NCI-H2081 treated with DMSO at 0.1 percent for 48 hours (cell line): ENCODE measurements at places on chromosomes 3 and 15.
A peak's percentile ranks its signal among the peaks of the same experiment; 100 is the strongest.

- DNase-seq: no peak
Observed at GRCh38 chr3:141849056-141849815, 27.2 kb upstream of the ATP1B3 start.

DNA sequence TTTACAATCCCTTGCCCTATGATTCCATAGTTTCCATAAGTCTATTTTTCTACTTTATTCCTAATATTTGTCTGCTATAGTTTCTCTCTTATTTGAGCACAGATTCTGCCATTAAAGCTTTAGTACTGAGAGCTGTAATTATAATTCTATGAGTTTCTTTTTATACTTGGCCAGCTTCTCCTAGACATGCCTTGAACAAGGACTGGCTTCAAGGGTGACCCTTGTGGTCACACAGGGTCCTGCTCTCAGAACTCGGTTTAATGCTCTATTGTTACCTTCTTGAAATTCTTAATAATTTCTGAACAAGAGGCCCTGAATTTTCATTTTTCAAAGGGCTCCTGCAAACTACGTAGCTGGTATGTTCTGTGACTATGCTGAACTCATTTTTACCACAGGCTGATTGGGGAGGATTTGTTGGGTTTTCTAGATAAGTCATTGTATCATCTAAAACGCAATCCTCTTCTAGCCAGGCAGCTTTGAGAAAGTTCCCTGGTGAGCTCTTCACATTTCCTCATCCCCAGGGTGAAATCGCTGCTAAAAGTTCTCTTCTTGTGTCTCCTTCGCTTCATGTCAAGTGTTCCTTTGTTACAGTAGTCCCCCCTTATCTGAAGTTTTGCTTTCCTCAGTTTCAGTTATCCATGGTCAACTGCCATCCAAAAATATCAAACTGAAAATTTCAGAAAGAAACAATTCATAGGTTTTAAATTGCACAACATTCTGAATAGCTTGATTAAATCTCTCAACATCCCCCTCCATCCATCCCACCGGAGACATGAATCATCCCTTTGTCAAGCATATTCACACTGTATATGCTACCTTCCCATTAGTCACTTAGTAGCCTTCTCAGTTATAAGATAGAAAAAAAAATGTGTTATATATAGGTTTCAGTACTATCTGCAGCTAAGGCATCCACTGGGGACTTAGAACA lies 12.6 kb upstream of the PLCL2 start:
- no peak for DNase-seq

- no peak for DNase-seq
Observed at GRCh38 chr3:71318458-71318827, 265.1 kb downstream of the FOXP1 start.

DNA sequence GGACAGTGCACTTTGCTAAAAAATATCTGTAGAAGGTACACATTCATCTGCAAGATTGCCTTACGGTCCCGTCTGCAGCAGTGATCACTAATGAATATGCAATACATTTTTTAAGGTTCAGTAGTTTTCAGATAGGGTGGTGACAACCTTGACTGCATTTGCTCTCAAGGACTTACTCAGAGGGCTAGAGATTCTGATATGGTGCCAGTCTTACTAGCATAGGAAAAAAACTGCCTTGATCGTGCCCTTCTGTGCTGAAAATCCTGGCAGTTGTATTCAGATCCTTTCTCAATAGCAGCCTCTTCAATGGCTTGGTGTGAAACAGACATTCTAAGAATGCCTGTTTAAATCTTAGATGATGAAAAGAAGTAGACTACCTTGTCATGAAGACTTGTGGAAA lies 411.9 kb upstream of the CCDC54 start:
- no peak for DNase-seq

GRCh38 chr3:73215281-73215680 lies 153.8 kb downstream of the EBLN2 start:
- DNase-seq: no peak

- DNase-seq: no peak
Observed at GRCh38 chr3:194224471-194225417, 88.8 kb downstream of the HES1 start.

DNA sequence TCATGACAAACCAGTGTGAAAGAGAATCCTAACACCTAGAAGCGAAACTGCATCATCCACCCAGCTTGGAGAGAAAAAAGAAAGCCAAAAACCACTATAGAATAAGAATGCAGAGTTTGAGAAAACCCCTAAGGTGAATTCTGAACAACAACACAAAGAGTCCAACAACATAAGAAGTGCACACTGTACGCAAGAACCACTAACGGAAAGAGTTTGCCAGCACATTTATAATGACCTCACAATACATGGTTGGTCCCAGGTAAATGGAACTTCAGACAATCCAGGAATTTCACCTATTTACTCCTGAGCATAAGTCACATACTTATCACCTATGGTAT lies 128.3 kb upstream of the BHLHE40 start:
- DNase-seq: no peak

DNA sequence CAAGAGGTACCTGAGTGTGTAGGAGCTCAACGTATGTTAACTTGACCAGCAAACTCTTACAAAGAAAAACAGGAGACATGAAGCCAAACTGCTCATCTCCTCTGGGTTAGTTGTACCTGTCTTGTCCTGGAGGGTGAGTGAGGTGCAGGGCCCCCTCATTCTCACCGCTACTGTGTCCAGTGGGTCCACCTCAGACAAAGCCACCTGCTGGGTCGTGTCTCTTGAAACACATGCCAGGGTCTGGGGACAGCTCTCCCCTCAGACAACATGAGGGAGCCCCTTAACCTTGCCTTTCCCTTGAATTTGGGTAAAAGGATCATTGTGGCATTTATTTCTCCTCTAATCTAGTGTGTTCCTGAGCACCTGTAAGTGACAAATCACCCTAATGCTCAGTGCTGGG lies 185.6 kb downstream of the TLE3 start:
- DNase-seq: no peak

- no peak for DNase-seq
Observed at GRCh38 chr3:112699436-112699978, 58.6 kb upstream of the CCDC80 start.

GRCh38 chr15:74727727-74728126 lies 2.4 kb upstream of the CYP1A1 start:
- no peak for DNase-seq

DNA sequence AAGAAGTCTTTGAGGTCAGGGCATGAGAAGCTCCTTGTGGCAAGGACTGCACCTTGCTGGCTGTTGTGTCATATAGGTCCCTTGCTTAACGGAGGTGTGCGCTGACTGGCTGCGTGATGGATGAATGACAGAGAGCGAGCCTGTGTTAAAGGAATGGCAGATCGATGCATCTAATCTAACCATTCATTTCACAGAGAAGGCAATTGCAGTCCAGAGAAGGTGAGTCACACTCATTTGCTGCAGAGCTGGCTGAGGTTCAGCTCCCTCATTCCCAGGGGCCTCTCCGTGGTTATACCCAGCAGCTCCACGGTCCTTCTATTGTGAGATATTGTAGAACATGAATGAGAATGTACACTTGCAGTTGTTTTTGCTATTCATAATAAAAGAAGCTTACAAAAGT lies 289.3 kb downstream of the EPHB1 start:
- DNase-seq: no peak

DNA sequence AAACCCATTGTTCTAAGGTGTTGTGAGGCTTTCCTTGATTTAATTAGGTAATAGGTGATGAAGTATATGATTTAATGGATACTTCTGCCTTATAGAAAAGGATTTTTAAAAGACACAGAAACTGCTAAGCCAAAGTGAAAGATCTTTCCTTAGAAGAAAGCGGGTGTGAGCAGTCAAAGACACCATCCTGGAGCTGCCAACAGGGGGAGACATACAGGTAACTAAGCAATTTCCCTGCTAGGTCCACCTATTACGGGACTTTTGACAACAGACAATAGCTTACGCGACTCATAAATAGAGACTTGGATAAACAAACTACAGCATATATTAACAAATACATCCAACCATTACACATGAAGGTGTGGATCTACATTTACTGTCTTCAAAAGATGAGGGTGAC lies 669.5 kb downstream of the SQOR start:
- DNase-seq: no peak

- DNase-seq: no peak
Observed at GRCh38 chr3:105780107-105780506, 88.7 kb downstream of the CBLB start.

DNA sequence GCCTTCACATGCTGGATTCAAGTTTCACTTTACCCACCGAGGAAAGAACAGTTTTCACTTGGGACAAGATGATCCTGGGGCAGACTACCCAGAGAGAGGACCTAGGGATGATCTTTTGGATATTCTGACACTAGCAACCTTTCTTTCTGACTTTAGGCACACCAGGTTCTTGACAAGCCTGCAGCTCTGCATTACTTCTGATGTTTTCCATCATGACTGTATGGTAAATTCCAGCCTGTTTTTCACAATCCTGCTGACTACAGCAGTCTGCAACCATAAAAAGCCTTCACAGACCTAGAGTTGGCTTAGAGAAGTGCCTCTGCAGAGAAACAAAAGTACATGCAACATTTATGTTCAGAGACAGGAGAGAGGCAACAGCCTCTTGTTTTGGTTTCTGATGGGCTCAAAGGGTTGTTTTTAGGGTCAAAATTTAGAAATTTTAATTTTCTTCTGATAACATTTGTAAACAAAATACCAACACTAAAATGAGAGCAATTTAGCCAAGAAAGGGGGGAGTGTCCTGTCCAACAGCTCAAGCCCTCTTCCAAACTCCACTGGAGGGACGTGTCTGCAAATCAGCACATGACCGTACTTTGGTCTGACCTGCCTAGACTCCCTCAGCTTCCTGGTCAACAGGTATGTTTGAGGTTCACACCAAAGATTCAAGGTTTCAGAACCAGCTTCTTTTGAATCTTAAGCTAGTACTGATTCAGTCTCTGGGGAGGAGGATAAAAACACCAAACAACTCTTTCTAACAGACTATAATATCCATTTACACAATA lies 799 bp downstream of the ABI3BP start:
- no peak for DNase-seq

- DNase-seq: no peak
Observed at GRCh38 chr3:120471643-120472042, 20.9 kb upstream of the FSTL1 start.

DNA sequence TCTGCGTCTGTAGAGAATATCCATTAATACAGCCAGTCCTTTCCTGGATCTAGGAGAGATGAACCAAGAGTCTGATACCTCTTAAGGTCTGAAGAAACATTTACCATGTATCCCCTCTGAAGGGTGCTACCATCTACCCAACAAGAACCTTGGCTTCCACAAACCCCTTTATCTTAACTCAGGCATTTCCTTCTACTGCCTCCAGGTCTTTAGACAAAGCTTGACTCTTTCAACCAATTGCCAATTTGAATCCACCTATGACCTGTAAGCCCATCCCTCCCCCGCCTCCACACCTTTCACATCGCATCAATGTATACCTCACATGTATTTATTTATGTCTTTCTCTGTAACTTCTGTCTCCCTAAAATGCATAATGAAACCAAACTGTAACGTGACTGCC lies 139.5 kb downstream of the SNRK start:
- DNase-seq: no peak

GRCh38 chr3:64705946-64706345 lies 18.1 kb upstream of the ADAMTS9 start:
- DNase-seq: no peak

DNA sequence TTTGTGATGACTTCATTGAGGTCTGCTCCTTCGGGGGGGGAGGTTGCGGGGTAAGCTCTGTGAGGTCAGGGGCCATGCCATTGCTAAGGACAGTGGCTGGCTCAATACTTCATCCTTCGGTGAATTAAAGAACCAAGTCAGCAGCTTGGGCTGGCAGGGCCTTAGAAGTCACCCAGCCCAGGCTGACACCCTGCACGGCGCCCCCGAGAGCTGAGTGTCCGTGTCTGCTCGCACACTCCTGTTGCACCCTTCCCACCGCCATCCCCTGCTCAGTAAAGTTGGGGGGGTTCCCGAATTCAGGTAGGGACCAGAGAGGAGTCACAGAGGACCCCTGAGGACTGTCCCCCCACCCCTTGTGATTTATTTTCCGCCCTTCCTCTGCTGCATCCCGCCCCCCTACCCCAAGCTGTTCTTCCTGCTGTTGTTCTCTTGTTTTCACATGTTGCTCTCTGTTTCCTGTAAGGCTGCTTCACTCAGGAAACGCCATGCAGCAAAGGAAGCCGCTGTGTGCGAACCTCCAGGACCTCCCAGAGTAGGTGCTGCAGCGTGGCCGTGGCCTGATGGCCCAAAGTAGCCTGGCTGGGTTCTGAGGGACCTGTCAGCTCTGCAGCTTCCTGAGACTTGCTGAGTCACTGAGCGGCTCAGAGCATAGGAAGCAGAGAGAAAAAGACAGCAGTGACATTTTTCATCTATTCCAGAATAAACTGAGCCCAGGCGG lies 14.4 kb downstream of the EFCC1 start:
- DNase-seq: no peak

DNA sequence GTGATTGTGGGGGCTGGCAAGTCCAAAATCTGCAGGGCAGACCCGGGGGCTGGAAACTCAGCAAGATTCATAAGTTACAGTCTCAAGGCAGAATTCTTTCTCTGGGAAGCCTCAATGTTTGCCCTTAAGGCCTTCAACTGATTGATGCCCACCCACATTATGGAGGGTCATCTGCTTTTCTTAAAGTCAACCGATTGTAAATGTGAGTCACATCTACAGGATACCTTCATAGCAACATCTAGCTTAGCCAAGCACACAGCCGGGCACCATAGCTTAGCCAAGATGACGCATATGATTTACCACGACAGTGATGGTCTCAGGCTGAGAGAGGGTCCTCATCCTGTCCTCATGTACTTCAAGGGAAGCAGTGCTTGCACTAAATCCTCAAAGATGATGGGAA lies 43.5 kb downstream of the IDH2 start:
- no peak for DNase-seq

GRCh38 chr3:117708601-117709000 lies 999.0 kb downstream of the TUSC7 start:
- no peak for DNase-seq

- no peak for DNase-seq
Observed at GRCh38 chr15:27582726-27583410, 516.2 kb downstream of the OCA2 start.

DNA sequence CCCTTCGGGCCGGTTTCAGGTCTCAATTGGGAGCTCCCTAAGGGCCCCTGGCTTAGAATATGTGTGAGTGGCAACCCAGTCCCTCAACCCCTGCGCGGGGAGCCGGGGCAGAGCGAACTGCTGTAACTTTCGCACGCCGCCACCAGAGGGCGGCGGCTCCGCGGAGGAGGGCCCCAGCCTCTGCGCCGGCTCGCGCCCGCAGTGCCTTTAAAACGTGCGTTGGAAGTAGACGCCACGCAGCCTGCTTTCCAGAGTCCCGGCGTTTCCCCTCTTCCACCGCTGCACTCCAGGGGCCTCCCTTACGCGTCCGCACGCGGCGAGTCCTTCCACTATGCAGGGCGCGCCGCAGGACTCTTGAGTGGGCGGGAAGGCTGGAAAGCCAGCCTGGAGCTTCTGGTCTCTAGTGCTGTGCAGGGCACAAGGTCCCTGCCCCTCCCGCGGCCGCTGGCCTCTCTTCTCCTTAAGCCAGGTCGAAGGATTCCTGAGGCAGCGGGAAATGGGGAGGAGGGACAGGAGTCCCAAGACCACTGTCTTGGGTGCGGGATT lies 23.7 kb upstream of the RNU6-1 start:
- DNase-seq: peak; percentile 21

- no peak for DNase-seq
Observed at GRCh38 chr15:90597577-90597976, 67.9 kb downstream of the CRTC3 start.
